ENCODE measurements at places on chromosomes 6 and 20. TPM values are rescaled to one million over a fixed set of nuclear protein-coding genes. Genes with fewer than 3 reads are reported as not detected.

Gene STMND1
- 1.4 TPM for total RNA-seq

Gene DNMT3B
- 0.26 TPM for total RNA-seq

Gene KLHDC3
- total RNA-seq: 67.9 TPM

Gene KIF6
- 1.8 TPM for total RNA-seq

Gene KHDC1
- 1.8 TPM for total RNA-seq

Gene TFEB
- 31.7 TPM for total RNA-seq

Gene KCNQ2
- 4.9 TPM for total RNA-seq

Gene KIAA1755
- total RNA-seq: 17.9 TPM

Gene OR2H1
- total RNA-seq: not detected

Gene MARCKS
- 54.9 TPM for total RNA-seq

Gene HTR1B
- not detected for total RNA-seq

Gene SLC32A1
- not detected for total RNA-seq

Gene ABCF1
- total RNA-seq: 22.5 TPM

Gene ABHD16B
- not detected for total RNA-seq

Gene SMOC2
- 110 TPM for total RNA-seq

Gene TGM3
- total RNA-seq: 0.21 TPM

Gene CST2
- total RNA-seq: not detected

Gene PEX3
- 29.7 TPM for total RNA-seq

Gene MAN1A1
- total RNA-seq: 99.0 TPM

Gene GABRR1
- not detected for total RNA-seq

Gene CSTF1
- total RNA-seq: 33.3 TPM

Gene SLC23A2
- 16.1 TPM for total RNA-seq

Gene EDEM2
- 13.3 TPM for total RNA-seq

Gene OPN5
- total RNA-seq: not detected

Gene SOBP
- total RNA-seq: 14.7 TPM

Gene SLC22A3
- 22.6 TPM for total RNA-seq

Gene SCAF8
- total RNA-seq: 69.3 TPM

Gene RBM24
- 39.0 TPM for total RNA-seq

Gene VGLL2
- not detected for total RNA-seq

Gene ADRM1
- 46.5 TPM for total RNA-seq

Gene IL17A
- 0.40 TPM for total RNA-seq

Gene IL20RA
- total RNA-seq: 0.88 TPM

Gene GPR63
- total RNA-seq: 0.26 TPM
